ENCODE measurements at places on chromosomes 7 and 10.

DNA sequence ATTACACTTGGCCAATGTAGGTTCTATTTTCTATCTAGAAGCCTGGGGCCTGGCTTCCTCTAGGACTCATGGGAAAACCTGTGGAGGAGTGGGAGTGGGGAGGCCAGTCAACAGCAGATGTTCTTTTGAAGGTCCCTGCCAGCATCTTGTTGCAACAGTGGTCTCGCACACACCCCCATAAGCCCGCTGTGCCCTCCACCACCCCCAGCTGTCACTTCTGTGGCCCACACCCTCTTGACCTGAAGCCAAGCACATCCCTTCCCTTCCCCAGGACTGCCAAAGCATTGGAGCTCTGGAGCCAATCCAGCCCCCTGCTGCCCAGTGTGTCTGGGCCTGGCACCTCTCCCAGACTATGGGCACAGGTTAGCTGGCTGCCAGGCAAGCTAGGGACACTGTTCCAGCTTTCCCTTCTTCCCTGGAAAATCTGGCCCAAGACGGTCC, 1.9 kb upstream of the STX1A start:
- no peak for DNase-seq

DNA sequence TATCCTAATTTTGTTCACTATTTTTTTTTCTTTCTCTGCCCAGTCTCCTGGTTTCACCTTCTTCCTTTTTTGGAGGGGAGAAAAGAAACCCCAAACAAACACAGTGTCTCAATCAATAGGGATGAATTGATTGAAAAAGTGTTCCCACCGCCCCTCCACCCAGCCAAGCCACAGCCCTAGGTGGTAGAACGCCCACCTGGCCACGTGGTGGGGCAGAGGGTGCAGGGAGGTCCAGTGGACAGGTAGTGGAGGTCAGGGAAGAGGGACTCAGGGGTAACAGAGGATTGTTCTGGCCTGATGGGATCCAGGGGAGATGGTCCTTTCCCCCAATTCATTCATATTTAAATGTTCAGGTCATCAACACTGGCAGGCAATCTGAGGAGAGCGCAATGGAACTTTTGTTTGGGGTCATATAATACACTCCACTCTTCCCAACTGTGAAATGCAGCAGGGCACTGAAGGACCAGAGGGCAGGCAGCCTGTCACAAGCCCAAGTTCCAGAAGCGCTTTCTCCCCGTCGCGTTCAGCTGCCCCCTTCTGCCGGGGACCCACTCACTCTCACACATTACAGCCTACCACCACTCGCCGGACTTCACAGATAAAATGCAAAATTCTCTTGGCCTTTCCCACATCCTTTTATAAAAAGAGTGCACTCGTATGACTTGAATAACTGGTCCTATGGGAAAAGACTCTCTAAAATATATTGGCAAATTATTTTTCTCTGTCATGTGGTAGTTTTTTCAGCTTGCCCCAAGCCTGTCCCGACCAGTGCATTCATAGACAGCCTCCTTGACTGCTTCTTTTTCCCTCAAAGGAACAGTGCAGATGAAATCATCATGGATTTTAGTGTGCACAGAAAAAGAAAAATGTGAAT, 1.6 kb downstream of the INHBA start:
- DNase-seq: no peak

DNA sequence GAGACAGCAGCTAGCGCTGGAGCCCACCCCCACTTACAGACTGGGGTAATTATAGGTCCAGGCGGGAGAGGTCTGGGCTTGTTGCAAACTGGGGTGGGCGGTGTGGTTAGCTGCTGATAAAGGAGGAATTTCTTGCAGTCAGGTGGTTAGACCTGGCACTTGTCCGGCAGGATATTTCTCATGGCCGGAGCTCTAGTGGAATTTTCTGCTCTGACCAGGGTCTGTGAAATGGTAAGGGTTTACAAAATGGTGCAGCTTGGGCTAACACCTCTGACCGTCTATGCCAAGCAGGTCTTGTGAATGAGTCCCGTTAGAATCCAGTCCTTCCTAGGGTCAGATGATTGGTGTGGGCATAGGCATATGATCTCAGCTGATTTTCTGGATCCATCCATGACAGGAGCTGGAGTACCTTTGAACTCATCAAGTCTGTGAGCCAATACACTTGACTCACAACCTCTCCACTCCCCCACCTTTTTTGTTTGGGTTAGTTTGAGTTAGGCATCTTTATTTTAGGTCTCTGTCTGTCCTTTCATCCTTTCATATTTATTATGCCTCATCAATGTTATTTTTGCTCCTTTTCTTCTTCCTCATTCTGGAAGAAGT, 213.4 kb downstream of the SUGCT start:
- no peak for DNase-seq

DNA sequence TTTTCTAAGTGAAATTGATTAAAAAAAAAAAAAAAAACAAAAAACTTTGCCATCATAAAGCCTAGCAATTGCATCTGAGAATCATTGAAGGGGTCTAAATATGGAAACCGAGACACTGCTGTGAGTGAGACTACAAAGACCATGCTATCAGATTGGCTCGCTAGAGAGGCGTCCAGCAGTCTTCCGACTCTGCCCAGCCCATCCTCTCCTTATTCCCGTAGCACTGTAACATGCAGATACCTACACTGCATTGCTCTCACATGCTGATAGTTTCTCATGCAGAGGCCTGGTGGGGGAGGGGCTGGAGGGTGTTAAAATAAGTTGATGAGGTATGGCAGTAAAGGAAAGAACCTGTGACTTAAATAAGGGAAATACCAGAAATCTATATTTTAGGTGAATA, 130.7 kb downstream of the NRF1 start:
- DNase-seq: no peak

DNA sequence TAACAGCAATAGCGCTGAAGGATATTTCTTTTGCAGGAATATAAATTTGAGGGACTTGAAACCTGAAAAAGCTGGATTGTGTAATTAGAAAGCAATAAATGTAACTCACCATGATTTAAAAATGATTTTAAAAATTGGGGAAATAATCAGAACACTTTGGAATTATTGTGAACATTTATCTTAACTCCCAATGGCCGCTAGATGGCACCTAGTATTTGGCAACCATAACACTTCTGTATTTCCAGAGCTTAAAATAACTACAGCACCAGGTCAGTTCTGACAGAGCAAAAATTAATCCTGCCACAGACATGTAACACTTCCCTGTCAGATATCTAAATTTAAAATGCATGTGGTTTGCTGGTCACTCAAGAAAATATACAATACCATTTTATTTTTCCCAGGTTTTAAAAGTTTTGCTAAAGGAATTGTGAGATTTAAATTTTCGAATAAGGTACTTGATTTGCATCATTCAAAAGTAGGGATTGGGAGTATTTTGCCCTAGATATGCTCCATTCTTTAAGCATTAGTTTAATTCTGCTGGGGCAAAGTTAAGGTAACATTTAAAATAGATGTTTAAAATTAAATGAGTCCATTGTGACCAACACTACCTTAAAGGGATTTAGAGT, 144.5 kb downstream of the PPP1R3A start:
- peak; percentile 8 for DNase-seq

GRCh38 chr7:157717211-157718174, 380.7 kb downstream of the DNAJB6 start:
- no peak for DNase-seq

DNA sequence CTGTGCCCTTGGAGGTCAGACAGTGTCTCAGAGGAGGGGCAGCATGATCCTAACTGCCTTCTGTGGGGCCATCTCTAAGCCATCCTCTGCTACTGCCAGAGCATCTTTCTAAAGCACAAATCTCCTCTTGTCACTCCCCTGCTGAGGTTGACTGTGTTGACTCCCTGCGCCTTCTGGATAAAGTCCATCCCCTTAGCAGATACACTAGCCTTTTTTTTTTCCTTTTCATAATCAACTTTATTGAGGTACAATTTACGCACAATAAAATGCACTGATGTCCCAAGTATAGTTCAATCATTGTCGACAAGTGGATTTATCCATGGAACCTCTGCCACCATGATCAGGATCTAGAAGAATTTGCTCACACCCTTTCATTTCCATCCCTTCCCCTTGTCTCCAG, 150.1 kb downstream of the SPAG6 start:
- no peak for DNase-seq

DNA sequence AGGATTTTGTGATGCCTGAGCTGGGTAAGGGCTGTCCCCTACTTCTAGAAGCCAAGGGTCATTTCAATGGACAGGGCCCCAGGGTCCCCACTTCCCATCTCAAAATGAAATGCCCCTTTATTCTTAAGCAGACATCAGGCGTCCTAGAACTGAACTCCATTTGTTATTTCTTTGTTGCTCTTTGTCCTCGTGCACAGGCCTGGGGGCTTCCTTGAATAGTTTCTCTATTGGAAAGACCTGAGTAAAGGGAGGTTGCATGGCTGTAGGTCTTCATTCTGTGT, 311.4 kb upstream of the ZNF32 start:
- DNase-seq: no peak

DNA sequence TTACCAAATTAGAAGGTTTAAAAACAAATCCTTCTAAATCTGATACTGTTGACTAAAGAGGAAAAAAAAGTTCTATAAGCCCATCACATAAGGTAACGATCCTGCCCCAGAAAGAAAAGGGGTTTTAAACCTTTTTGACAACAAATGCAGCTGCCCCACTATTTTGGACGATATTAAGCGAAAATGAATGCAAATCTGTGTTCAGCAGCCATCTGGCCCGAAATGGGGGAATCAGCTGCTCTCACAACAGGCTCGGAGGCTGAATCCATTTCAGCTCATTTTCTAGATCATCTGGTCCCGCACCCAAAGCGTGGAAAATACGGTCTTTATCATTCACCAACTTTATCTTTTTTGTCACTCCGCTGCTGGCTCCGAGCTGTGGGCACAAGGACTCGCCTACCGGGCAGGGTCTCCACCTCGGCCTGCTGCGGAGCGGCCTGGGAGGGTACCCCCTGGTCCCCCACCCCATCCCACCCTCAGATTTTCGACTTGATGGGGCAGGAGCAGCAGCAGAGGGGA, 2.4 kb upstream of the EBF3 start:
- DNase-seq: no peak

GRCh38 chr10:1149793-1150637, 93.8 kb downstream of the WDR37 start:
- no peak for DNase-seq

DNA sequence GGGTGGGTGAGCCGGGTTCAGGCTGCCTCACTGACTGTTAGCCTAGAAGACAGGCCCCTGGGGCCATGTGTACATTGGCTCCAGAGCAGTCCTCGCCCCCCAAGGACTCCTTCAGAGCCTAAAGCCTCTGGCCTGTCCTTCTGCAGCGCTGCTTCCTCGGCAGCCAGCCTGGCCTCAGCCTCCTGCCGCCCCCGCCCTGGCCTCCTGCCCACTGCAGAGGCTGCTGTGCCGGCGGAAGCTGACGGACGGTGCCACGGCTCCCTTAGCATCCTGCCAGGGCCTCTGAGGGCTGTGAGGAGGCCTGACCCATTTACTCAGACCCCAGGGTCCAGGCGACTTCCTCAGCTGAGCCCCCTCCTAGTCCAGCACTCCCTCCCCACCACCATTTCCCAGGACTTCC, 4.9 kb downstream of the SRRM3 start:
- DNase-seq: no peak

- no peak for DNase-seq
Observed at GRCh38 chr7:138429577-138430250, 30.3 kb upstream of the TRIM24 start.

GRCh38 chr10:108375691-108376090, 1211.2 kb upstream of the SORCS1 start:
- no peak for DNase-seq

DNA sequence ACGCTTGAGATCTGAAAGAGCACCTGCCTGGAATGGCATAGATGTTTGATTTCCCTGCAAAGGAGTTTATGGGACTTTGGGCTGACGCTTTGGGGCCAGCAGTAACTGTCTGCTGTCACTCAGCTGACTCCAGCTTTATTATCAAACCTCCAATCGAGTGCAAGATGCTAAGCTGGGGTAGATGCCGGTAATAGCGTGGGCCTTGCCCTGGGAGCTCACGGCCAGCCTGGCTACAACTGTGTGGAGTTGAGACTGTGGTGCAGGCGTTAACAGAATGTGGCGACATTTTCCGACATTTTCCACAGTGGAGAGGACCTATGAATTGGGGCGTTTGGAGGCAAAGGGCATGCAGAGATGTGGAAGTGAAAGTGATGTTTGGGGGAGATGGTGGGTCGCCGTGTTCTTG, 1.3 kb downstream of the CHST12 start:
- no peak for DNase-seq

DNA sequence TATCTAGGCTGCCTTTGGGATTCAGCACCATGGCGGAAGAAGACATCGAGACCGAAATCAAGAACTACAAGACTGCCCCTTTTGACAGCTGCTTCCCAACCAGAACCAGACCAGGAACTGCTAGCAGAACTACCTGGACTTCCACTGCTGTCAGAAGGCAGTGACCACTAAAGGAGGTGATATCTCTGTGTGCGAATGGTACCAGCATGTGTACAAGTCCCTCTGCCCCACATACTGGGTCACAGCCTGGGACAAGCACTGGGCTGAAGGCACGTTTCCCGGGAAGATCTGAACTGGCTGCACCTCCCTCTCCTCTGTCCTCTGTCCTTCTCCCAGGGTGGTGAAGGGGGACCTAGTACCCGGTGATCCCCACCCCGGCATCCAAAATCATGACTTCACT, 25.6 kb upstream of the PDIA4 start:
- no peak for DNase-seq

GRCh38 chr7:130793855-130794618, 60.0 kb upstream of the KLF14 start:
- no peak for DNase-seq

- DNase-seq: no peak
Observed at GRCh38 chr10:7817984-7818294, 366 bp upstream of the TAF3 start.

GRCh38 chr10:51773681-51774080, 74.3 kb upstream of the CSTF2T start:
- DNase-seq: no peak

DNA sequence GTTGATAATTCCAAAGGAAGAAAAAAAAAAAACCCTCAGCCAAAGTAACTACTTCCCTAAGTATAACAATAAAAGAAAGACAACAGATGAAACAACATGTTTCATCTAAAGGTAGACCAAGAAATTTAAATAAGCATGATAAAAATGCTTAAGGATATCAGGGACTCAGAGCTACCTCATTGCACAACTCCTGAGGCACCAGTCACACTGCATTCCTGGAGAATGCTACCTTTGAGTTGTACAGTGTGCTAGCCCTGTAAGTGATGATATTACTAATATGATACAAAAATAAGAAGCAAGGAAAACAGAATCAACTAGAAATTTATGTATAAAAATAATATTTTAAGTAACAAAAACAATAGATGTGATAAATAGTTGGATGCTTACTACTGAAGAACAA, 29.5 kb upstream of the C7orf33 start:
- DNase-seq: no peak

All from GM20000 (cell line).